ENCODE measurements at places on chromosomes 16 and 17.

- no peak for DNase-seq
Observed at GRCh38 chr16:35506018-35506897, 2046.8 kb downstream of the TP53TG3F start.

GRCh38 chr17:56897646-56898424, 16.0 kb downstream of the TRIM25 start:
- no peak for DNase-seq

- DNase-seq: peak; percentile 49
Observed at GRCh38 chr17:3002538-3003295, 60.7 kb downstream of the OR1D5 start.

GRCh38 chr16:11994143-11995119, 17.9 kb downstream of the SNX29 start:
- no peak for DNase-seq

GRCh38 chr16:3358871-3359270, 3.2 kb downstream of the OR2C1 start:
- DNase-seq: no peak

- DNase-seq: no peak
Observed at GRCh38 chr16:25143928-25144327, 32.4 kb downstream of the LCMT1 start.

- no peak for DNase-seq
Observed at GRCh38 chr16:66844009-66844341, 239 bp upstream of the CA7 start.

GRCh38 chr17:15262291-15263205, 2.6 kb downstream of the PMP22 start:
- no peak for DNase-seq
